ENCODE measurements at places on chromosomes 2 and 18.
A peak's percentile ranks its signal among the peaks of the same experiment; 100 is the strongest.

DNA sequence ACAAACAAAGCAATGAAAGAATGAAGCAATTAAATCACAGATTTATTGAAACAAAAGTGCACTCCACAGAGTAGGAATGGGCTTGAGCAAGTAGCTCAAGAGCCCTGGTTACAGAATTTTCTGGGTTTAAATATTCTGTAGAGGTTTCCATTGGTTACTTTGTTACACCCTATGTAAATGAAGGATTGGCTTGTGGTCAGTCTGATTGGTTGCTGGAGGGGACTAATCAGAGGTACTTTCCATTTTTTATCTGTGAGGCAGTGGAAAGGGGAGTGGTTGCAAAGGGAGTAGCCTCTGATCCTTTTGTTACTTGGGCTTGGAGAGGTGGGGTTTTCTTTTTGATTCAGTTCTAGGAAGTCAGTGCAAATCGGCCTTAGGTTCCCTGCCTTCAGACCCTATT, 253.3 kb downstream of the ARL6IP6 start:
- DNase-seq: no peak

GRCh38 chr2:190129421-190130199, 67.1 kb upstream of the MSTN start:
- no peak for DNase-seq

GRCh38 chr2:172845028-172845630, 109.5 kb downstream of the RAPGEF4 start:
- peak; percentile 34 for DNase-seq

GRCh38 chr2:118309257-118309945, 221.1 kb downstream of the INSIG2 start:
- DNase-seq: no peak

DNA sequence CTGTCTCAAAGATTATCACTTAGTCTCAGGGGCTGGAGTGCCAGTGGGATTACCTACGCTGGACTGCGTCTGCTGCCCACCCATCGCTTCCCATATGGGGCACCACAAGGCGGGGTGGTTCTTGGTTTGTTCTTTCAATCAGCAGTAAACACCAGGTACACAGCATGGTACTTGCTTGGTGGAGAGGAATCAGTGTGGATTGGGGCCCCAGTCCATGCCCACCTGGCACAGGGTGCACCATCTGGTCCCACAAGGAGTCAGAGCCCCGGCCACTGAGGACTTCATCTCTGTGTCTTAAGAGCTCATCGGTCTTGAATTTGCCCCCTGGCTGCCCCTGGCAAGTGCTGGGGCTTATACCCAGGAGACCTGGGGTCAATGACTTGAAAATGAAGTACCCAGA, 96.2 kb downstream of the GLI2 start:
- DNase-seq: no peak

DNA sequence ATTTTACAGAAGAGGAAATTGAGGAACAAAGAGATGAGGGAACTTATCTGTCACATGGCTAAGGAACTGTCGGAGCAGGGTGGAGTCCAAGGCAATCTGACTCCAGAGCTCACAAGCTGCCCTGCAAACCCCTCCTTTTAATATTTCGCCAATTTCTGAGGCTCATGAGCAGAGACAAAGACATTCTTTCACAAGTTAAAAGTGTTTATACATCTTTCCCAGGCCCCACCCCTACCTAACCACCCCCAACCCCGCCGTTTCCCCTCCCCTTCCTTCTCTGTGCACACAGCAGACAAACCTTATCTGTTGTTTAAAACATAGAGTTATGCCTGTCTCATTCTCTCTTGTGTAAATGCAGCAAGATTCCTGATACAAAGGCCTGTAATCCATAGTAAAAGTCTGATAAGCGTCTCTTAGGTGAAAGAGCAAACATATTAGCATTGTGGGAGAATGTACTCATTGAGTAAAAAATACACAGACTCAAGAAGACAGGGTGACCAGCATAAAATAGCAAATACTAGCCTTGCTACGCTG, 44.3 kb downstream of the EPHA4 start:
- no peak for DNase-seq

DNA sequence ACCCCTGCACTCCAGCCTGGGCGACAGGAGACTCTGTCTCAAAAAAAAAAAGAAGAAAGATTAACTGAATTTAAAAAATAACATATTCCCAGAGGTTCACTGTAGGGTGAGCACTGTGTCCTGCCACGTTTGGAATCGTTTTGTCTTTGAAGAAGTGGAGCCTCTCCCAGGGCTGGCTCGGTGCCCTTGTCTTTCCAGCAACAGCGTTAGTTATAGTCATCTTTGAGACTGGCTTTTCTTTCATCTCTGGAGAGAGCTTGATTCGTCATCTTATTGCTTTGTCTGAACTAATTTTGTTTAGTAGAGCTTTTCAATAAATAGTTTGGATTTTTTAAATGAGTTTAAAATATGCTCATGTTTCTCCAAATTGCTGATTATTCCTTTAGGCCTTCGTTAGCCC, 50.5 kb downstream of the IMPA2 start:
- DNase-seq: no peak

- DNase-seq: no peak
Measured at GRCh38 chr2:186648130-186648529, 45.7 kb upstream of the FAM171B start.

- DNase-seq: peak; percentile 49
Measured at GRCh38 chr2:10305254-10305635, 2.5 kb downstream of the HPCAL1 start.

- no peak for DNase-seq
Measured at GRCh38 chr2:107588181-107588580, 238.5 kb upstream of the RGPD4 start.

DNA sequence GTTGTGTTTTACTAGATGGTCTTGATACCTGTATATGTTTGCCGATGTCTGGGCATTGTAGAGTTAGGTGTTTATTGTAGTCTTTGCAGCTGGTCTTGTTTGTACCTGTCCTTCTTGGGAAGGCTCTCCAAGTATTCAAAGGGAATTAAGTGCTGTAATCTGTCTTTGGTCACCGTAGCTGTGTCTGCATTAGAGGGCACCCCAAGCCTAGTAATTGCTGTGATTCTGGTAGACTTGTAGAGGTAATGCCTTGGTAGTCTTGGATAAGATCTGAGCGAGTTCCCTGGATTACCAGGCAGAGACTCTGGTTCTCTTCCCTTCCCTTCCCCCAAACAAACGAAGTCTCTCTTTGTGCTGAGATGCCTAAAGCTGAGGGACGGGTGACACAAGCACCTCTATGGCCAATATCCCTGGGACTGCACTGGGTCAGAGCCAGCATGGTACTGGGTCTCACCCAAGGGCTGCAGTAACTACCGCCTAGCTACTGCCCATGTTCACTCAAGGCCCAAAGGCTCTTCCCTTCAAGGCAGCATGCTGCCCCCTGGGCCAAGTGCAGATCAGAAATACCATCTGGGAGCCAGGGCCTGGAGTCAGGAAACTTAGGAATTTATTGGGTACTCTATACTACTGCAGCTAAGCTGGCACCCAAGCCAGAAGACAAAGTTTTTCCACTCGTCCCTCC, 27.1 kb downstream of the STPG4 start:
- no peak for DNase-seq

DNA sequence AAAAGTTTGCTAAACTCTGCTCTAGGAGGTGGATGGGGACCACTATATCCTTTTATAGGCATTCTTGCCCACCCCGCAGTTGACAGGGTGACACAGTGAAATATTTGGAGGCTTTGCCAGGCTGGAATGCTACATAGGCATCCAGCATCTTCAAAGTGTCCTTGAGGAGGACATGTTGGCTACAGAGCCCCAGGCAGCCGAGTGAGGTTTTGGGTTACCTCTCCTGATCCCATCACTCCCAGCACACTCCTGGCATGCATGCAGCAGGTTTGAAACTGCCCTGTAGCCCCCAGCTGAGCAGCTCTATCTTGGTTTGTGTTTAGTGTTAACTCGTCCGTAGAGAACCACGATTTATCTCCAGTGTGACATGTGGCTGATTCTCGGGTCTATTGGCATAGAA, 7.3 kb downstream of the FOSL2 start:
- DNase-seq: no peak

- DNase-seq: no peak
Measured at GRCh38 chr2:112685271-112685884, 35.4 kb upstream of the NT5DC4 start.

DNA sequence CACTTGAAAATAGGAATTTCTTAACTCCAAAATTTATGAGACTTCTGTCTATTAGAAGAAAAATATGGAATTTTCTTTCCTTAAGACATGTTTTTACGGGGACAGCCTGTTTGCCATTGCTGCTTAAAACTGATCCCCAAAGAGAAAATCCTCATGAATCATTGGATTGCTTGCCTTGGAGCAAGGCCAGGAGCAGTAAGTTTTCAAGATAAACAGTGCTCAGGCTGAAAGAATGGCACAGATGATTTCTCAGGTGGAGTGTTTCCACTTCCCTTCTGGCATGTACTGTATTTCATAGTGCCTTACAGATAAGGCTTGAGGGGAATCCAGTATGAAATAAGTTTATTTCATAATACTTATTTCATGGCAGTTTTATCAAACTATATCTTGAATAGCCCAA, 74.3 kb upstream of the MMADHC start:
- no peak for DNase-seq

DNA sequence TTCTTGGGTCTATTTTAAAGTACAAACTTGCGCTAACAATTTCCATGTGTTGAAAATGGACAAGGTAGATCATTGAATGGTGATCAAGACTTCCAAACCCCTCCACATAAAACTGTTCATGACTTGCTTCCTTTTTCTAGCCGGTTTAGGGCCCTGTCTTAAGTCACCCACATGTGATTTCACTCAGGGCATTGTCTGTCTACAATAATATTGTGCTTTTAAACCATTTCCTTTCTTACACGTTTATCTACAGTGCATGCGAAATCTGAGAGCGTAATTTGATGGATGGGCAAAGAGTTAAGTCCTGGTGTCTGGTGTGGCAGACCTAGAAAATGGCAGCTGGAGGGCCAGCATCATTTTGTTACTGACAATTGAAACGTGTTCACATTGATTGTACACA, 2.0 kb upstream of the ZNF516 start:
- DNase-seq: peak; percentile 55

DNA sequence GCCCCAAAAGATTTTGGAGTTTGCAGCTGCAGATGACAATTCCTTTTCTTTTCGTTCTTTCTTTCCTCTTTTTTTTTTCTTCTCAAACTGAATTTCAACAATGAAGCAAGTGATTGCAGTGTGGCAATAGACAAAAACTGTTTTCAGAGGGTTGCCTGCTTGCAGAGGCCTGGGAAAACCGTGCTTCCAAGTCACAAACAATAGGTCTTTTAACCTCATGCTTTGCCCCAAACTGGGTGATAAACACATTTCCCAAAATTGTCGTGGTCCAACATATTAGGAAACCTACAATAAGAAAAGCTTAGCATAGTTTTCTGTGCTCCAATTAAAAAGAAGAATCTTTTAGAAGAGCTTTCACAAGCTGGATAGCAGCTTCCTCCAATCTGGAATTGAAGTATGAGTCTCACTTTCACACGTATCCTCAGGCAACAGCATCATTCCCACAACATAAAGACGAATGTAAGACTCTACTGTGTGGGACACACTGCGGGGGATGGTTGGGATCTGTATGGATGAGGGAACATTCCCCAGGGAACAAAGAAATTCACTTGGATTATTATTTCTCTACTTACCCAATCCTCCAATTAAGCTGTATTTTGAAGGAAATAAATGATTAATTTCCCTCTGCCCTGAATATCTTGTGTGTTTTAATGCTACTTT, 656.1 kb downstream of the RNF144A start:
- DNase-seq: no peak

- no peak for DNase-seq
Measured at GRCh38 chr2:25125976-25126375, 42.4 kb downstream of the POMC start.

- DNase-seq: peak; percentile 51
Measured at GRCh38 chr18:54215069-54215468, 9.4 kb downstream of the MBD2 start.

- DNase-seq: no peak
Measured at GRCh38 chr2:170394641-170395387, 216.9 kb downstream of the MYO3B start.

DNA sequence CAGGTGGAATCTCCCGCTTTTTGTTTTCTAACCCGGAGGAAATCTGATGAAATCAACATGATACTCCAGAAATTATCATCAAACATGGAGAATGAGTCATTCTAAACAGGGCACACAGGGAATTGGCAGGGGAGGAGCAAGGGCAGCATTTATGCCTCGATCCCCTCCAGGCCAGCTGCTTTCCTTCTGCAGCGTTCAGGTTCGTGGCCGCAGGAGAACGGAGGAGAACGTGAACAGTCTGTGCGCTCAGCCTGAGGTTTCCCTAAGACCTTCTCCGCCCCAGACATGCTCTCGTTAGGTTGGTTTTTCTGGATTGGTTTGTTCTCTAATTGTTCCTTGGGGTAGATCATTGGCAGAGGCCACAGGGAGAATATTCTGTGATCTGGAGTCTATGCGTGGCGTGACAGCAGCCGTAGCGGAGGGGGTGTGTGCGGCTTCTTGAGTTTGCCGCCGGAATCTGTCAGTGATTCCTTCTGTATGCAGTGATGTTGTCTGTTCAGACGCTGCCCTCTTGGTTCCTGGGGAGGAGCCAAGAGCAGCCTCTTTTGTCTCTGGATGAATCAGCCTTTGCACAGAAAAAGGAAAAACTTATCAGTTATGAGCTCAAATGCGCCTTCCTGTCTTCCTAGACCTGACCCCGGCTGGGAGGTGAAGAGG, 75.9 kb downstream of the SH3BP4 start:
- no peak for DNase-seq

DNA sequence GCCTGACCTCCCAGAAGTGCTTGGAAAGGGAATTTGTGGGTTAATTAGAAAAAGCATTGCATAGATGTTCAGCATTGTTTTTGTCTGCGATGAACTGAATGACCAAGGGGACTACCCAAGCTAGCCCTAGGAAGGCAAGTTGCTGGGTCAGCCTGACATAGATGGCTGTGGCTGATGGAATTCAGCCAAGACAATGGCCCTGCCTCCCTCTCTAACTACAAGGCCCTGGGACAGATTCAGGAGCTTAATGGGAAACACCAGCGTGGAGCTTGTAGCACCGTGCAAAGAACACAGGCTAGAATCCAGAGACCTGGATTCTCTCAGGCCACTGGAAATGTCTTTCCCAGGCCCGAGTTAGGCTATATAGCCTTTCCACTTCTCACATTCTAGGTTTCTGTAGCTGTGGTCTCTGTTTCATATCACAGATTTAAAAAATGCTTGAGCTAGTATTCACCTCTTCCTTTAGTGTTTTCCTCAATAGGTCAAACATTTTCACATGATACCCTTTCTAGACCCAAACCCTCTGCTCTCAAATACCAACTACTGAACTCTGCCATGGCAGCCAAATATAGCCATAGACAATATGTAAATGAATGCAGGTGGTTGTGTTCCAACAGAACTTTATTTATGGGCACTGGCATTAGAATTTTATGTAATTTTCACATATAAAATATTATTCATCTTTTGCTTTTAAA, 294.3 kb upstream of the MEX3C start:
- no peak for DNase-seq

DNA sequence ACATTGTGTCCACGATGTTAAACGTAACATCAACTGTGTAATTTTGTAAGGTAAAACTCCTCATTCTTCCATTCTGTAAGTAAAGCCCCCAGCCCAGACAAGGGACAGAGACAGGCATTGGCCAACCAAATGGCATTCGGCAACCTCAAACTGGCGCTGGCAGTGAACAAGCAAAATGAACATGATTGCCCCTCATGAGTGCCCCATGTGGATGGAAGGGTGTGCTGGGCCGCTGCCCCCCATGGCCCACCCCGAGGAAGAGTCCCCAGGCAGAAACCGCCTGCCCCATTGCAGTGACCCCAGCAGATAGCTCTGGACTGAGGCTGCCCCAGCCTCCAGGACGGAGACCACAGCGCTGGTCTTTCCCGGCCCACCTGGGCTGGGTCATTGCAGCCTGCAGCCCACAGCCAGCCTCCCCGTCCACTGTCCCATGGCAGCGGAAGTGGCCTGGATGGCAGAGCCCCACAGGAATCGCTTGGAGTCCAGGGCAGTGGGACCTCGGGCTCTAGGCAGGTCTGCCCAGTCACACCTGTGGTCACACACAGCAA, 220.2 kb downstream of the HDAC4 start:
- DNase-seq: no peak
